ENCODE measurements at places on chromosomes 1 and 21.
A peak's percentile ranks its signal among the peaks of the same experiment; 100 is the strongest.

DNA sequence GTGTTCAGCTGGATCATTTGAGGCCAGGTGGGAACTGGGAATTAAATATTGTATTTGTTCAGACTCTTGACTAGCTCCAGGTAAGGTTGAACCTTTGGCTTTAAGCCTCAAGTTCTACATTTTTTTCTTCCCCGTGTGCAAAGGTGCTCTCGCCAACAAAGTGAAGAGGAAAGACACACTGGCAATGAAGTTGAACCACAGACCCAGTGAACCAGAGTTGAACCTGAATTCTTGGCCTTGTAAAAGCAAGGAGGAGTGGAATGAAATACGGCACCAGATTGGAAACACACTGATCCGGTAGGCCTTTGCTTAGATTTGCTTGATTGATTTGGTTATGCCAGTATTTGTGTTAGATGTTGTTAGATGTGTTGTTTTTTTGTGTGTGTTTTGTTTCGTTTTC is 25.5 kb upstream of the RCC1 start:
- DNase-seq = no peak

DNA sequence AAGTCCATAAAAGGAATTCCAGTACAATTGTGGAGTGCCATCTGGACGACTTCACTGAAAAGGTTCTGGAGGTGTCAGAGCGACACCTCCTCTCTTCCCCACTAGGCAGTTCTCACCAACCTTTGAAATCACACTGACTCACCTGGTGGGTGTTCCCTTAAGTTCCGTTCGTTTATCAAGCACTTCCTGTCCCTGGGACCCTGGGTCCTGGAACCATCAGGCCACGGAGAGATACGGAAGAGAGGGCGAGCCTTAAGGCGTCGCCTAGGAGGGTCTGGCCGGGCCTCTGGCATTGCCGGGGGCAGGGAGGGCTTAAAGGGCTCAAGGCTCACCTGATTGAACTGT is 317 bp downstream of the SPAG17 start:
- DNase-seq = peak; percentile 2

DNA sequence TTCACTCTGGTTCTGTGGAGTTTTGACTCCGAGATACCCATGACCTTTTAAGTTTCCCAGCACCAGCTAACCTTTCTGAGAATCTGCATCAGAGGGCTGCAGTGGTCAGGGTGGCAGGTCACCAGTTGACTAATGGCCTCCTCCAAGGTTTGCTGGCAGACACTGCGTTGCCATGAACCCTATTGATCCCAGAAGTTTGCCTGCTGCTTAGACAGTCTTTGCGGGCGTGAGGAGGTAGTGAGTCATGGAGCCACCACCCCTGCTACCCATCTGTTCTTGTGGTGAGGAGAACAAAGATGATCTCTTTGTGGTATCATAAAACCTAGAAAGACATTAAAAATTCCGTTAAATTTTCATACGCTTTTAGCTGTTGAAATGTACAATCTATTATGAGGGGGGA is 180.4 kb downstream of the FGGY start:
- DNase-seq = peak; percentile 26

DNA sequence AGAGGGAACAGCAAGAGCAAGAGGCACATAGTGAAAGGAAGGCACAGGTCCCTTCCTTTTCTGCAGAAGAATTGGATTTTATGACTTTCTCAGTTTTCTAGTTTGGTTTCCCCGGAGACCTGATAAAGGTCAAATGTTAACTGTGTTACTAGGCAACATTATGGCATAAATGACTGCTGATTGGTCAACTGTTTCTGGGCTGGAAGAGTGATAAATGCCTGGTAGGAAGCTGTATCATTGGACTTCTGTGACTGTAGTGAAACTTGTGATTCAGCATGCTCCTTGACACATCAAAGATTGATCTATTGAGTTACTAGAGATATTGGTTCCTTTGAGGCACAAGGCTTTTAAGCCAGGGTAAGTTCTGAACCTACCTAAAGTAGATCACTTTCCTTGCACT is 55.7 kb downstream of the LRRC8C start:
- no peak for DNase-seq

DNA sequence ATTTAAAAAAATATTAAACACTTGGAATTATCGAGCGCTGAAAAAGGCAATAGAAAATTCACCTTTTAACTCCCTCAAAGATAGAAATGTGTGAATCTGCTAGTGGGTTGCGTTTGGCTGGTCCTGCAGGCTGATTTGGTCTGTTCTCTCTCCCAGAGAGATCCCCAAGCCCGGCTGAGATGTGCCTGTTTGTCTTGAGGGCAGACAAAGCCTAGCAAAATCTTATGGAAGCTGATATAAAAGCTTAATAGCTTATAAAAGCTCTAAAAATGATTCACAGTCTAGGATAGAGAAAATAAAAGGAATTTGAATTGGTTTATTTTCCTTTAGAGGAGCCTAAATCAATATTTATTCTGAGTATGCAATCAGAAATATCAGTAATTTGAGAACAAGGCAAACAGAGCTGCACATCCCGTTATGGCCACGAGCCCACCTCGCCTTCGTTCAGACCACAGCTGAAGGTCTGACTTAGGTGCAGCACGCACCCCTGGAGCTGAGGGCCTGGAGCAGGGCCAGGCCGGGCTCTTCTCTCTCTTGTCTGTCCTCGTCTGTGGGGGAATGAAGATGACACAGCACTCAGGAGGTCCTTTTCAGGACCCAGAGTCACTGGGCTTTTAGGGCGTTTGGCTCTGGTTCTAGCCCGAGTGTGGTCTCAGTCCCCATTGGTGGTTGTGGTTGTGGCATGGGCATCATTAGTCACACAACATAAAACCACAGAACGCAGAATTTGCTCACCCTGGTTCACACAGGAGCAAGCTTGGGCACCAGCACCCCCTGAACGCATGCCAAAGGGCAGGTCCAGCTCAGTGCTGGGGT is 18.6 kb downstream of the PDE9A start:
- DNase-seq = peak; percentile 22

- DNase-seq = no peak
These were observed 68.5 kb downstream of the CACHD1 start for GRCh38 chr1:64538389-64538788.

DNA sequence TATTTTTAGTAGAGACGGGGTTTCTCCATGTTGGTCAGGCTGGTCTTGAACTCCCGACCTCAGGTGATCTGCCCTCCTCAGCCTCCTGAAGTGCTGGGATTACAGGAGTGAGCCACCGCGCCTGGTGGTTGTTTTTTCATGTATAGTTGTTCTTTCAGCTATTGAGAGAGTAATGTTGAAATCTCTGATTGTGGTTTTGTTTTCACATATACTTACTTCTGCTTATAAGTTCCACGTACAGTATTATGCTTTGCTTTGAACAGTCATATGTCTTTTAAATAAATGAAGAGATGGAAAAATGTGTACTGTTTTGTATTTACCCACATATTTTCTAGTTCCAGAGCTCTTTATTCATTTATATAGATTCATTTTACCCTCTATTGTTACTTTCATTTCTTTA is 44.5 kb downstream of the MARK1 start:
- no peak for DNase-seq

Measured in hematopoietic multipotent progenitor cell treated with erythropoietin and hydrocortisone succinate and interleukin-3 and kit ligand, for 8 days (in vitro differentiated cells).